Activated effector memory CD4-positive, alpha-beta T cell treated with Interleukin-2 at 50 U/mL for 16 hours (primary cell): ENCODE measurements at places on chromosomes 3 and 15.
A peak's percentile ranks its signal among the peaks of the same experiment; 100 is the strongest.

DNA sequence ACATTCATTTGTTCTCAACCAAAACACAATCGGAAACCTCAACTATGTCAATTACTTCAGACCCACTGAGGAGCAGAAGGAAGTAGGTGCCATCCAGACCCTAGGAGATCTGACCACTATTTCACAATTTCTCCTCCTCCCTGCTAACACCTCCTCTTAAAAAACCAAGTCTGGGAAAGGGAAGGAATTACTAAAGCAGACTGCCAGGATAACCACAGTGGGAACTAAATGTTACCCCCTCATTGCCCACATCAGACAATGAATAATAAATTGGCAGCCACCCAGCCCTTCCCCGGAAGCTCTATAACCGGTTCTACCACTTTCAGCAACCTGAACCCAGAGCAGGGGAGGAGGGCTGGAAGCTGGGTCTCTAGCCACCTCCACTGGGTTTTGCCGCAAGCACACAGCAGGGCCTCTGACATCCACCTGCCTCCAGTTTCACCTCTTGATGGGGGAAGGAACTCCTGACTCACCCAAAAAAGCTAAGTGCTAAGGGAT is 17.6 kb downstream of the C15orf62 start:
- DNase-seq = peak; percentile 29

DNA sequence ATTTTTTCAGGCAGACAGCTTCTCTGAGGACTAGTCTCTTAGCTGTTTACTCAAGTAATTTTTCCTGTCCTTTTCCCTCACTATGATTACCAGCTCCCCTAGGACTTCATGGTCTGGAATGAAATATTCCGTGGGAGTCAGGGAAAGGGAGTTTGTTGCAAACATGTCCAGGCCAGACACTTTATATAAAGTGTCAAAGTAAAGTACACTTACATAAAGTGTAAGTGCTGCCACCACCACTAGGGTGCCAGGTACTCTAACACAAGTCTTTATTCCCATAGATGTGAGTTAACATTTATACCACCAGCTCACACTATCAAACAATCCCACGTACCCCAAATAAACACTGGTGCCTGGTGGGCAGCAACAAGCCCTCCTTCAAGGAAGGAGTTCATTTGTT is 179.8 kb downstream of the SNRPN start:
- no peak for DNase-seq

GRCh38 chr15:34952481-34952880 is 17.1 kb downstream of the AQR start:
- DNase-seq = no peak

- DNase-seq = no peak
Measured at GRCh38 chr15:67762610-67763368, 62.5 kb upstream of the SKOR1 start.

DNA sequence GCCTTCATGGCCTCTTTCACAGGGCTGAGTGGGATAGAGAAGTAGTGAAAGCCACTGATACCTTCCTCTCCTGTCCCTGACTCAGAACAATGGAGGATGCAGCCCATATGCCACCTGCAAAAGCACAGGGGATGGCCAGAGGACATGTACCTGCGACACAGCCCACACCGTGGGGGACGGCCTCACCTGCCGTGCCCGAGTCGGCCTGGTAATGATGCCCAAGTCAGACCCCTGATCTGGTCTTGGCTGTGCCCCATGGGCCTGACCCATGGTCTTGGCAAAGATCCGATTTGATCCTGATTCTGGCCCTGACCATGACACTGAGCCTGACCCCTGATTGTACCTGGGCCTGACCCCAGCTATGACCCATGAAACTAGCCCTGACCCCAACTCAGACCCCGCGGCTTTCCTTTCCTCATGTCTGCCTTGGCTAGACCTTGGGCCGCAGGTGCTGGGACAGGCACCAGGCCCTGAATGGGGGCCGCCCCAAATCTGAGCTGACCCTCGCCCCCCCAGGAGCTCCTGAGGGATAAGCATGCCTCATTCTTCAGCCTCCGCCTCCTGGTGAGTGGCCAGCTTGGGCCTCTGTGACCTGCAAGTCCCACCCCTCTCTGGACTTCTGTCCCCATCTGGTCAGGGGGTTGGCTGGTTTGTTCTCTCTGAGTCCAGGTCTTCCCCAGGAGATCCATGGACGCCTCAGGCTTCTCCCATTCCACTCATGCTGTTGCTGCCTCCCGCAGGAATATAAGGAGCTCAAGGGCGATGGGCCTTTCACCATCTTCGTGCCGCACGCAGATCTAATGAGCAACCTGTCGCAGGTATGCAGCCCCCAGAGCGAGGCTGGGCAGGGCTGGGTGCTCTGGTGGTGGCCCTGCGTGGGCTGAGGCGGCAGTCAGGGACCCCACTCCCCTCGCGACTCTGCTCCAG is 15.6 kb downstream of the NT5DC2 start:
- no peak for DNase-seq

- DNase-seq = no peak
Measured at GRCh38 chr3:54206874-54207273, 84.5 kb downstream of the CACNA2D3 start.

DNA sequence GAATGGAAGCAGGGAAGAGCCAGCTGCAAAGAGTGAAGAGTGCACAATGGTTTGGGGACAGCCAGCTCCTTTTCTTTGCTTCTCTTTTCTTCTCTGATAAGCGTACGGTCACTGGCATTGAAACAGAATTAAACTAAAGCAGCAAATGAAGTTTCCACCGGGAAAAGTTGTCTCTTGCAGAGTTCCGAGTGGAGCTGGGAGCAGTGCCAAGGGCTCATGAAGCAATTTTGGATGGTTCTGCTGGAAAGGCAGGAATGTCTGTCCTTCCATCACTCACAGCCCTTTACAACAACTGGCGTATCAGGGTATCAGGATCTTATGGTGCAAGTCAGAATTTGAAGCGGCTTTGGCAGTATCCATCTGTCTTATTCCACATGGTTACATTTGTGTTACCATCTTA is 1042.9 kb downstream of the NTRK3 start:
- DNase-seq = no peak

DNA sequence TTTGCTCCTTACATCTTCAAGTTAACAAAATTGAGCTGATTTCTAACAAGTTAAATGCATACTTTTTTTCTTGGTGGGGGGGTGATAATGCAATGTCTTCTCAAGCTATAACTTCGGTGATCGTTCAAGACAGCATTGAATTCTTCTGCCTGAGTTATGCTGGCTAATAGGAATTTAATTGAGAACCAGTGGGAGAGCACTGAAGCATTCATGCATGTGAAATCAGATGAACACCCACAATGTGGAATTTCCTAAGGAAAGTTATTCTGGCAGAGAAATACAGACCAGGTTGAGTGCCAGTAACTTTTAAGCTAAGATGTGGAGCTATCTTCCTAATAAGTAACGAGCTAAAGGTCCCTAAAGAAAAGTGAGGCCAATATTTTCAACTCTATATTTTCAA is 3.0 kb downstream of the SPATA16 start:
- no peak for DNase-seq

DNA sequence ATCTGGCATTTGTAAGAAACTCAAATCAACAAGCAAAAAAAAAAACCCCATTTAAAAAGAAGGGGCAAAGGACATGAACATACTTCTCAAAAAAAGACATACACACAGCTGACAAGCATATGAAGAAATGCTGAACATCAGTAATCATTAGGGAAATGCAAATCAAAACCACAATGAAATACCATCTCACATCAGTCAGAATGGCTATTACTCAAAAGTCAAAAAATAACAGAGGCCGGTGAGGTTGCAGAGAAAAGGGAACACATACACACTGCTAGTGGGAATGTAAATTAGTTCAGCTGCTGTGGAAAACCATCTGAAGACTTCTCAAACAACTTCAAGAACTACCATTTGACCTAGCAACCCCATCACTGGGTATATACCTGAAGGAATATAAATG is 199.4 kb upstream of the THBS1 start:
- no peak for DNase-seq

DNA sequence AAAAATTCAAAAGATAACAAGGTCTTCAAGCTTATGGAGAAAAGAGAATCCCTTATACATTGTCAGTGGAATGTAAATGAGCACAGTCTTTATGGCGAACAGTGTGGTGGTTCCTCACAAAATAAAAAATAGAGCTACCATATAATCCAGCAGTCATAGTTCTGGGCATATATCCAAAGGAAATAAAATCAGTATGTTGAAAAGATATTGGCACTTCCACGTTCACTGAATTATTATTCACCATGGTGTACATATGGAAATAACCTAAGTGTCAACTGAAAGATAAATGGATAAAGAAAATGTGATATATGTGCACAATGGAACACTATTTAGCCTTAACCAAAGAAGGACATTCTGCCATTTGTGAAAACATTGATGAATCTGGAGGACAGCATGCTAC is 1161.2 kb downstream of the ROBO2 start:
- no peak for DNase-seq

GRCh38 chr3:68067314-68067713 is 412.9 kb upstream of the SUCLG2 start:
- DNase-seq = no peak

- no peak for DNase-seq
Measured at GRCh38 chr3:134059671-134060560, 30.2 kb upstream of the SLCO2A1 start.

DNA sequence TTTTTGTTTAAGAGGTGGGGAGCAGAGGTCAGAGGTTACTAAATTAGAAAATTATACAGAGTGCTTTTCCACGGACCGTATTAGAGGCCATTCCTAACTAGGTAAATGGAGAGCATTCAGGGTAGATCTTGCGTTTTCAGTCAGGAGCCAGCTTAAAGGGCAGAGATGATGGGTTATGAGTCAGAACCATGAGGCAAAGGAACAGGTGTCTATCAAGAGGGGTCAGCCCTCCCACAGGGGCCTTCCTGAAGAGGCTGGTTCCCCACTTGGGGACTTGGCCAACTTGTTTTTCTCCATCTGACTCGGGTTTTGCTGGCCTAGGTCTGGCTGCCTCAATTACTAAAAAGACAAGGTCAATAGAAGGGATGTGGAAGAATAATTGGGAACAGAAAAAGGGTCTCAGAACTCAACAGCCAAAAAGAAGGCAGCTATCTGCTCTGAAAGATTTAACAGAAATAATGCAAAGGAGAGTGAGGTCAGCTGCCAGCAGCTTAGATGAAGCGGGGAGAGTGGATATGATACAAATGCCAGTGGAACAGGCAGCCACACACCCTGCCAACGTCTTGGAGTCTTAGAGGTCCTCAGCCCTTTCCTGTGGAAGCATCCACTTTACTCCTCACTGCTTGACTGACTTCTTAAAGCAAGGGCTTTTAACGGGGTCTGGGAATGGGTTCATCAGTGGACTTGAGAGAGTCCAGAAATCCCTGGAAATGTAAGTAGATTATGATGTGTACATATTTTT is 17.6 kb downstream of the MTMR14 start:
- no peak for DNase-seq

DNA sequence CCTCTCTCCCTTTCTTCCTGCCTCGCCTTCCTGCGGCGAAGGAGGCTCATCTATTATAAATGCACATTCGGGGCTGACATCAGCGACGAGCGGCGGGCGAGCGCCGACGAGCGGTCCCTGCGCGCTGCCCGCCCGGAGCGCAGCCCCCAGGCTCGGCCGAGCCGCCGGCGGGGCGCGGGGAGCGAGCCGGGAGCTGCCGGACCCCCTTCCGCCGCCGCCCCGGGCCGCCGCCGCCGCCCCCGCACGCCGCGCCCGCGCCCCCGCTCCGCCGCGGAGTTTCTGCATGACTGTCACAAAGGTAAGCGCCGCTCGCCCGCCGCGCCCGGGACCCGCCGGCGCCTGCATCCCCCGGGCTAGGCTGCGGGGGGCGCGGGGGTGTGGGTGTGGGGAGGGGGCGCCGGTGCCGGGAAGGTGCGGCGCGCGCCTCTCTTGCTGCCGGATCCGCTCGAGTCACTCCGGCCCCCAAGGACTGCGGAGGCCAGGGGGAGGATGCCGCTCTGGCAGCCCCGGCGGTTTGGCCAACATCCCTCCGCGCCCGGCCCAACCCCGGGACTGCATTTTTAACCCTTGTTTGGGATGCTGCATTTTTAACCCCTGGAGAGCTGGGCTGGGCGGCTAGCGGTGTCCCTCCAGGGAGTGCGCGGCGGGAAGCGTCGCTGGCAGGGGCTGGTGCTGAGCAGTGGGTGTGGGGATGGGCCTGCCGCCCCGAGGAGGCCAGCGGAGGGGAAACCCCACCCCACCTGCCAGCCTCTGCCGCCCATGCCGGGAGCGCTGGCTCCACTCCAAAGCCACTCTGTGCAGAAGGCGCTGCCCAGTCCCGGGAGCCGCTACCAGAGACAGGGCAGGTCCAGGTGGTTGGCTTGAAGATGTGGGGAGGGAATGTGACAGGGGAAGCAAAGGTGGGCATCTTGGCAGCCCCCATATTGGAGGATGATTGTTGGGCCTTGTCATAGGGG is at the start of gene CORO2B:
CORO2B (plus strand) TSS at position 14 of the 956 bp plus-strand sequence; CDS start at position 284, 270 bp downstream.
- no peak for DNase-seq

GRCh38 chr3:185744997-185745843 is 79.6 kb downstream of the IGF2BP2 start:
- no peak for DNase-seq

- DNase-seq = no peak
Measured at GRCh38 chr3:23876923-23877322, 39.9 kb downstream of the NKIRAS1 start.

DNA sequence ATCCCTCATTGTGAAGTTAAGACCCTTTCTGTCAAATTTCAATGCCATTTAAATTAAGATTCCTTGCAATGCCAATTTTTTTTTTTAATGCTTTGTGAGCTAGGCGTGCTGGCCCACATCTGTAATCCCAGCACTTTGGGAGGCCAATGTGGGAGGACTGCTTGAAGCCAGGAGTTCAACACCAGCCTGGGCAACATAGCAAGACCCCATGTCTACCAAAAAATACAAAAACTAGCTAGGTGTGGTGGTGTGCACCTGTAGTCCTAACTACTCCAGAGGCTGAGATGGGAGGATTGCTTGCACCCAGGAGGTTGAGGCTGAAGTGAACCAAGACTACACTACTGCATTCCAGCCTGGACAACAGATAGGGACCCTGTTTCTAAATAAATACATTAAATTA is 5.6 kb upstream of the SH3BP5 start:
- no peak for DNase-seq

- no peak for DNase-seq
Measured at GRCh38 chr15:46644501-46645481, 1010.0 kb downstream of the SQOR start.

- DNase-seq = no peak
Measured at GRCh38 chr15:75809986-75810750, 33.1 kb upstream of the UBE2Q2 start.

DNA sequence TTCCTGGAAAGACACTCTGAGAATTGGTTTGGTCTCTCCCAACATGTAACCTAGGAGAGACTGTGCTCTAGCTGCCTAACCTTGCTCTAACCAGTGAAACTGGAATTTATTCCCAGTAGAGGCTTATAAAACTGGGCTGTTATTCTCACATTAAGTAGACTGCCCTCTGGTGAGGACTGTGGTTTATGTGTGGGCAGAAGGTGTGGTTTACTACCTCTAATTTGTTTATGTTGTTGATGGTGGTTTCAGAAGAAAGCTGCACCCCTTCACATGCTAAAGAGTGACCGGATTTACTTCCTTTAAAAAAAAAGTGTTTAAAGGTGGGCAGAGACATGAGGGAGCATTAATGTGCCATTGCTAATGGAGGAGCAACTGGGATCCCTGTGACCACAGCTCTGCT is 273.2 kb downstream of the MECOM start:
- no peak for DNase-seq
